Esophagus squamous epithelium (tissue), 5 donors: ENCODE measurements at places on chromosomes 7 and 10.

DNA sequence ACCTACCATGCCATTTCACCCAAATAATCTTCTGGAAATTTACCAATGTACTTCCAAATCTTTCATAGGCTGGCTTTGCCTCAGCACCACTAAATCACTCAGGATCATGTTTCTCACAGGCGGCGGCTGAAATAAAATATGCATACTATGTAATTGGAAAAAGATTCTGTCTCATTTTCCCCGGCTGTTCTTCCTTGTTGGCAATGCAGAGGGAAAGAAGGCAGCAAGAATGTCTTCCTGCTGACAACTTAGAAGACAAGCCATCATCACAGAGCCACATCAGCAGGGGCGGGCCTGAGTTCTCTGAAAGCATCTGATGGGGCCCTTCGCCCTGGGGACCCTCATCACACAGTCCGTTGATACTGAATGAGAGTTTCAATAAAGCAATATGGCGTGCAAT is 39.2 kb upstream of the COL1A2 start:
- no peak for DNase-seq

DNA sequence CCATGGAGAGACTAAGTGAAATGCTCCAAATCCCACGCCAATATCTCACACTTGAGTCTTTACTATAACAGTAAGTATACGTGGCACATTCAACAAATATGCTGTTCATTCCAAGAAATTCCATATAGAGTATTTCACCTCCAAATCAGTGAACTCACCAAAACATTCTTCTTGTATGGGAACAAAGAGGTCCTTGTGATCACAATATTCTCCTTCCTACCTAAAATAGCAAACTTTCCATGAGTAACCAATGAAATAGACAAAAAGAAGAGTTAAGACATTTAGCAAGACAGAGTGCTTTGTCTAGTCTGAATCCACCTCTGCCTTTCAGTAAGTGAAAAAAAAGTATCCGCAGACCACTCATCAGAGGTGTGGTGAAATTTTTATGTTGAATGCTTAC is 77.3 kb upstream of the NXPH1 start:
- DNase-seq: no peak

DNA sequence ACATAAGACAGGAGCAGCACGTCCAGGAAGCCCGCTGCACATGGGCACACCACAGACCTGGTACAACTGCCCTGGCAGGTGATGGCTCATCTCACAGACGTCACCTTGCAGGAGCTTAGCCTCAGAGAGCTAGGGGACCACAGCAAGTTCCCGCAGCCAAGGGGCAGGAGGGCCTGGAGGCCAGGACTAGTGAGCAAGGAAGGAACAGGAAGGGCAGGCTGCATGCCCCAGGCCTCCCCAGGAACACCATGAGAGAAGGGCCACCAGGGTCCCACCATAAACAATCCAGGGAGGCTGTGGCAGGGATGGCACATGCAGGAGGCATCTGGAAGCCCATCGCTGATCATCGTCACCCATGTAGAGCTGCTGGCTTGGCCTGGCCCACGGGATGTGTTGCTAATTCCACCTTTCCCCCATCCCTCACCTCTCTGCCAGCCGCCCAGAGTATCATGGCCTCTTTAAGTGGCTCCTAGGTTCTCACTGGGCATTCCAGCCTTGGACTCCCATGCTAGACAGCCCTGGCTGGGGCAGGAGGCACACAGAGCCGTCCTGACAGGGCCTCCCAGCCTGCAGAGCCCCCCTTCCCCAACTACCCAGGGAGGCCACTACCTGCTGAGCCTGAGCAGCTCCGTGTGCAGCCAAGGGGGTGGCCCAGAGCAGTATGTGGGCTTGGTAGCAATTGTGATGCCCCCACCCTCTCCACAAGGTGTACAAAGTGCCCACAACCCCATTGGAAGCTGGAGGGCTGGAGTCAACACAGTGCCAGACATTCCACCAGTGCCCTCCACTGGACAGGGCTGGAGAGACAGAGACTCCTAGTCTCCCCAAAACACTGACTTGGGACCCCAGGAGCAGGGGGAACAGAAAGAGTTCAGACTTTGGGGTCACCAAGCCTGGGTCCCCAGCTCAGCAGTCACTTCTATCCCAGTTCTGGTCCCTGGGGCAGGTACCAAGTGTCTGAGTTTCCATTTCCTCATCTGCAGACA is 35.5 kb downstream of the GRID1 start:
- no peak for DNase-seq

DNA sequence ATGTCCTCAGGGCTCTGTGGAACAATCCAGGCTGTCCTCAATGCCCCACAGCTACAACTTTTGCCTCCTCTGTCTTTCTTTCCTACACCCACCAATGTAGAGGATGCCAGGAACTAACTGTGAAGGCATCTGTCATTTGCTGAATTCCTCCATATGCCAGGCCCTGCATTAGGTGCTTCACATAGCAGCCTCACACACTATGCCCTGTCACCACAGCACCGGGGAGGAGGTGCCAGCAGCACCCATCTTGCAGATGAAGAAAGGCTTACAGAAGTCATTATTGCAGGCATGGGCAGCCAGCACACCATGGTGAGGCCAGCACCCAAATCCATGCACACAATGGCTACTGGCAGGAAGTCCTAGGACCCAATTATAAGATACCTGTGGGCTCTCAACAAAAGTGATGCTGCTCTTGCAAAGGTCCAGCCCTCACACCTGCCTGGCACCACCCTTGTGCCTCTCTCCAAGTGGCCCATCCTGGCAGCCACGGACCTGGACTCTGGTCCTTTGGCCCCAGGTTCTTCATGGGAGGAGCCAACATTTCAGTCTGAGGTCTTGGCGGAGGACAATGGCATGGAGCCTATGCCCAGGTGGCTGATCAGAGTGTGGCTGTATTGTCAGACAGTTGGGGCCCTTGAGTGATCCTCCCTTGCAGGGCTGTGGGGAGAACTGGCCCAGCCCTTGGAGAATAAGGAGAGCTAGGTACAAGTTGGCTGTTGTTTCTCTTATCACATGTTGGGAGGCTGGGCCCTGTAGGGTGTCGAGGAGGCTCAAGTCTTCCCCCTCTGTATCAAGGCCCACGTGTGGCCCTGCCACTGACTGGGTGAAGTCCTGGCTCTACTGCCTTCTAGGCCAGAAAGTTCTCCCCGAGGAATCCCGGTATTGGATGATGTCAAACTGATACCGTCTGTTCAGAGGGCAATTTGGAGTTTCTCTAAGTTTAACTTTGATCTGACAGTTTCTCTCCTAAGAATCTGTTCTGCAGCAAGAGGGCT is 14.4 kb upstream of the MYL7 start:
- no peak for DNase-seq

DNA sequence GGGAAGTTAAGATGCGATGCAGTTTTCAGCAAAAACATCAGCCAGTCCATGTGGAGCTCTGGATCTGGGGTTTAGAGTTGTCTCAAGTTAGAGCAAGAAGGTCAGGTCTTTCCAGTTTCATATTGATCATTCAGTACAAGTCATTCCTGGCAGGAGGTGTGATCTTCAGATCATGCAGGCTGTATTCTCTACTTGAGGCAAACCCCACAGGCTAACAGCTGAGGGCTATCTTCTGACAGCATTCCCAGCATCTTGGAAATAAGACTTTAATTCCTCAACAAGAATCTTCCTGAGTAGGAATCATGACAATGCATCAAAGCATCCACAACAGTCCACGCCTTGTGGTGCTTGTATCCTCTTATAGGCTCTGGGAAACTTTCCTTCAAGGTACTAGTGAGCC is 94.9 kb upstream of the ZNF438 start:
- no peak for DNase-seq
